ENCODE measurements at places on chromosomes 13 and 19. TPM values are rescaled to one million over a fixed set of nuclear protein-coding genes. Genes with fewer than 3 reads are reported as not detected.

DNA sequence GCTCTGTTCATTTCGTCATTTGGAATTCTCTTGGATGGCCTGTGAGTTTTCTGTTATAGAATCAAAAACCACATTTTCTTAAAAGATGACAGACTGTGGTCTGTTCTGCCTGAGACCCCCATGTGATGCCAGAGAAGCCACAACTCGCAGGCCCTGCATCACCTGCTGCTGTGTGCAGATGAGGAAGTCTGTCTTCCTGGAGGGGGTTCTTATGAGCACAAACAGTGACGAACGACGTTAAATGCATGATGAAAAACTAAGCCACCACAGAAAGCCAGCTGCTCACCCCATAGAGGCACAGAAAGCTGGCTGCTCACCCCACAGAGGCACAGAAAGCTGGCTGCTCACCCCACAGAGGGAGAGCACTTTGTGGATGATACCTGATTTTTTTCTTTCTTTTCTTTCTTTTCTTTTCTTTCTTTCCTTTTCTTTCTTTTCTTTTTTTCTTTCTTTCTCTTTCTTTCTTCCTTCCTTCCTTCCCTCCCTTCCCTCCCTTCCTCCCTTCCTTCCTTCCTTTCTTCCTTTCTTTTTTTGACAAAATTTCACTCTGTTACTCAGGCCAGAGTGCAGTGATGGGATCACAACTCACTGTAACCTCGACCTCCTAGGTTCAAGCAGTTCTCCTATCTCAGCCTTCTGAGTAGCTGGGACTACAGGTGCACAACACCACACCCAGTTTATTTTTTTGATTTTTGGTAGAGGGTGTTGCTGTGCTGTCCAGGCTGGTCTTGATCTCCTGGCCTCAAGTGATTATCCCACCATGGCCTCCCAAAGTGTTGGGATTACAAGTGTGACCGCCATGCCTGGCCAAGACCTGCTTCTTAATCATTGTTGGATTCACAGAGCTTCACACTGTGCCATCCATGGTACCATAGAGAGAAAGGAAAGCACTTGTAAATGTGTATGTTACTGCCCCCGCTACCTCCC is 1191.4 kb downstream of the UQCRFS1 start:
- DNase-seq, result no peak

The AXL gene
- 224 TPM for total RNA-seq

DNA sequence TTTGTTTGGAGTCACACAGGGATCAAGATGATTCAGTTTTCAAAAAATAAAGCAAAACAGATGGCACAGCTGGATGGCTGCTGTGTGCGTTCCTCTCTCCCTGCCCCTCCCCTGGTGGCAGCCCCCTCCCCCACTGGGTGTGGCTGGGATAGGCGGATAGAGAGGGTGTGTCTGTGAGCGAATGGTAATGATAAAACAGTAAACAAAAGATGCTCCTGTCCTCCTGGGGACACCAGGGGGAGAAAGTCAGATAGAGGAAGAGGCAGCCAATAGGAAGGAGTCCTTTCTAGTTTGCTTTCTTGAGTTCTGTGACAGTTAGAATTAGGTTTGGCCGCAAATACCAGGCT is 6.5 kb downstream of the TMEM255B start:
- peak; percentile 53 for DNase-seq

The SLC10A2 gene
- total RNA-seq, result not detected

Measured in SJSA1 (cell line).